ENCODE measurements at places on chromosomes 5 and 9.

GRCh38 chr5:145510769-145511168 is 324.4 kb downstream of the PRELID2 start:
- no peak for DNase-seq

DNA sequence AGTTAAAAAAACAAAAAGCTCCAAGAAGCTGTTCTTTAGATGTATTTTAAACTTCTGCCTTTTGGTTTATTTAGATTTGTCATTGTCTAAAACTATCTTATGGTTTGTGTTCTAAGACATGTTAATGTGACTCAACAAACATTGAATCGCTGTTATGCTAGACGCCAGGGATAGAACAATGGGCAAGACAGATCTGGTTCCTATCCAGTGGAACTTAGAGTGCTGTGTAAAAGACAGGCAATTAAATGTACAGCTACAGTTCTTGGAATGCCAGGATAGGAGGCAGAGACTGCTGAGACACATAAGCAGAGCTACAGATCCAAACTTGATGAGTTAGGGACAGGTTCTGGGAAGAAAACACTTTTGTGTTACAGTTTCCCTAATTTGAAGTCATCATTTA is 22.4 kb downstream of the LYRM7 start:
- DNase-seq = no peak

- no peak for DNase-seq
Measured at GRCh38 chr9:121353241-121354061, 16.6 kb downstream of the STOM start.

DNA sequence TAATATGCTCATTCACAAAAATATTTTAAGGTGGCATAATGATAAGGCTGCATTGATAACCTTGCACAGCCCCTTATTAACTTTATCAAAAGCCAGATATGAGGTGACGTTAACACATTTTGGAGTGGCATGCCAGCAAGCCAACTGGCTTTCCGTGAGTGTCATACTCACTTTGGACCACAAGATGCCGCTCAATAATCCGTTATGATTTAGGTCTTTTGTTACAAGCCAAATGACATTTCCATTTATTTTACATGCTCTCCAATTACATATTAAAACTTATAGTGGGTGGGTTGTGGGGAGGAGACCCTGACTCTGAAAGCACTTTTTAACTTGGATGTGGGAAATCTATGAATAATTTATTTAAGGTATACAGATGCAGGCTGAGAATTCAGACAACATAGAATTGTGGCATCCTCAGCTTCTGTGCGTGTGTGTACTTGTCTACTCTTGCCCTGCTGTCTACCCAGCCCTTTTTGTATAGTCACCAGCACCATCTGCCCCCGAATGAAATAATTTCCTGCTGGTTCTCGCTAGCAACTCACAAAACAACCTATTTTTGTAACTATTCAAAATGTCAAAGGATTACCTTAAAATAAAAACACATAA is 305.1 kb downstream of the PSAT1 start:
- DNase-seq = no peak

DNA sequence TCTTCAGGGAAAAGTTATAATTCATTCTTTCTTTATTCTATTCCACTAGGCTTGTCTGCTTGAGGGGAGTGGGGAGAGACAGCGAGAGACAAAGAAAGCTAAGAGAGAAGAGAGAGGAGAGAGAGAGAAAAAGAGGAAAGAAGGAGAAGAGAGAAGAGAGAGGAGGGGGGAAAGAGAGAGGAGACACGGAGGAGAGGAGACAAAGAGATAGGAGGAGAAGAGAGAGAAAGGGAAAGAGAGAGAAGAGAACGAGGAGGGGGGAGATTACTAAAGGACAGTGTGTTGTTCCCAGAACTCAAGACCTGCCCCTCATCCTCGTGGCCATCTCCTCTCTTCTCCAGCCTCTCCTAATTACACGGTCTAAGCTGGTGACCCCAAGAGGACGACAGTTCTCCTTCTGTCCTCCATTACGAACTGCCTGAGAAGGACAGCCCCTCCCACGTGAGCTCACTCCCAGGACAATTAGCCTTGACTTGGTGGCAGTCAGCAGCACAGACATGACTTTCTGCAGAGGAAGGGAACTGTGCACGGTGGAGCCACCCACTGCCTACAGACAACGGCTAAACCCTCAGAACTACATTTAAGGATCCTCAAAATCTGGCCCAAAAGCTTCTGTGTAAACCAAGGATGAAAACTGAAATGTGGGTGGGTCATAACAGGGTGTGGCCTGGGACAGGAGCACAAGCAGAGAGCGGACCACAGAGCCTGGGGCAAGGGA is 99.1 kb downstream of the COL23A1 start:
- DNase-seq = no peak

- no peak for DNase-seq
Measured at GRCh38 chr9:123422635-123423310, 66.8 kb downstream of the CRB2 start.

- no peak for DNase-seq
Measured at GRCh38 chr5:175415303-175415702, 28.7 kb downstream of the DRD1 start.

DNA sequence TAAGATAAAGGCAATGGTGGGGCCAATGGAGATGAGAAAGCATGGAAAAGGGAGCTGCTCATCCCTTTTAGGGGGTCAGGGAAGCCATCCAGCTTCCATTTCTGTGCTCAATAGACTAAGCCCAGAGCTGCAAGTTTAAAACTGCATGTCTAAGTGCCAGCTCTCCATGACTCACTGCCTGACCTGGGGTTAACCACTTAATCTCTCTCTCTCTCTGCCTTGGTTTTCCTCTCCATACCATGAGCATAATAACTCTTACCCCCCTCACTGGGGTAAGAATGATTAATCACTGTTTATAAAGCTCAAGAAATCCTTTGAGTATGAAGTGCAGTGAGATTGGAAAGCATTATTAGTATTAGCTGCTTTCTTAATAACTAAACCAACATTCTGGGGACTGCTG is 1382.4 kb upstream of the WWC1 start:
- no peak for DNase-seq

DNA sequence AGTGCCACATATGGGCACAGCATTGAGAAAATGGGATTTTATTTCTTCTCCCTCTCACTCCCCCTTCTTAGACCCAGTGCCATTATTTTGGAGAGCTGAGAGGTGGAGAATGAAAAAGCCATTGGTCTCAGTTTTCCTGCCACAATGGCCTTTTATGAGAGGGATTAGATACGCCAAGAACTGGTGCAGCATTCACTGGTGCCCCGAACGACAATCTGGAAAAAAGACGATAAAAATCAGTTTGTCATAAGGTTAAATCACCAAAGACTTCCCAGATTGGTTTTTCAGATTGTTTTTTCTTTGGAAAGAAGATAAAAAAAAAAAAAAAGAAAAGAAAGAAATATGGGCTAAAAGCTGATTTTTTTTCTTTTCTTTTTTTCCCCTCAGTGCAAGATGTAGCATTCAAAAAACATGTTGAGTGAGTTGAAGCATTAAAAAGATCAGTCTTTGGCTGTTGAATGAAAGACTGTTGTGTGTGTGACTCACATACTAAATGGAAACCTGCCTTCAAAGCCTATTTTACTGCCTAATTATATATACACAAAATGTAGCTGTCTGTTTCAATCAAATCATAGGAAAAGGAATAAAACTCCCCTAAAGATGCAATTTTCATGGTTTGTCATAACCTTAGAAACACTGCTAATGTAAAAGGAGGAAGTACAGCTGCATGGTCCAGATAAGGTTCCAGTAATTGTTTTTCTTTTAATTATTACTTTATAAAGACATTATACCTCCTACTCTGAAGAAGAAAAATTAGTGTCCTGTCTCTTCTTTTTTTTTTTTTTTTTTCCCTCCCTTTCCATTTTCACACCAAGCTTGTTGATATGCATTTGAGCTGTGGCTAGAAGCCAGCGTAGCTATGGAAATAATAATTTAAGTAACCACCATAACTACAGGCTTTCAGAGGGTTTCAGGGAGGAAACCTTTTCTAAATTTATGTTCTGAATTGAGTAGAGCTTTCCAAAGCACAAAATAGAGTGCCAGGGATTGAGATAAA is 27.2 kb upstream of the ZNF608 start:
- DNase-seq = no peak

DNA sequence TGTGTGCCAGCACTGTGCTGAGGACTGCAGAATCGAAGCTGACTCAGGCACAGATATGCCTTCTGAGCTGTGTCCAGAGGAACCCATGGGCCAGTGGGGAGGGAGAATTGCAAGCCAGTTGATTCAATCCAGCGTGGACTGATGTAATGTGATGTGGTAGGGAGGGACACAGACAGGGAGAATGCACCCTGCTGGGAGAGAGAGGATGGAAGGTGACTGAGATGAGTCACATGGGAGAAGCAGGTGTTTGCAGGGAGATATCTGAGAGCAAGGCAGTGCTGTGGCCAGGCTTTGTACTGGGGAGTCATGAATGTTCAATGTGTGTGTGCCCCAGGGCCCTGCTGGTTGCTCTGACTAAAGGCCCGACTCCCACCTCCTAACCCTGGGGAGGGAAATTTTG is 75.7 kb downstream of the IRX1 start:
- no peak for DNase-seq

- no peak for DNase-seq
Measured at GRCh38 chr9:5801739-5802113, 31.2 kb downstream of the ERMP1 start.

DNA sequence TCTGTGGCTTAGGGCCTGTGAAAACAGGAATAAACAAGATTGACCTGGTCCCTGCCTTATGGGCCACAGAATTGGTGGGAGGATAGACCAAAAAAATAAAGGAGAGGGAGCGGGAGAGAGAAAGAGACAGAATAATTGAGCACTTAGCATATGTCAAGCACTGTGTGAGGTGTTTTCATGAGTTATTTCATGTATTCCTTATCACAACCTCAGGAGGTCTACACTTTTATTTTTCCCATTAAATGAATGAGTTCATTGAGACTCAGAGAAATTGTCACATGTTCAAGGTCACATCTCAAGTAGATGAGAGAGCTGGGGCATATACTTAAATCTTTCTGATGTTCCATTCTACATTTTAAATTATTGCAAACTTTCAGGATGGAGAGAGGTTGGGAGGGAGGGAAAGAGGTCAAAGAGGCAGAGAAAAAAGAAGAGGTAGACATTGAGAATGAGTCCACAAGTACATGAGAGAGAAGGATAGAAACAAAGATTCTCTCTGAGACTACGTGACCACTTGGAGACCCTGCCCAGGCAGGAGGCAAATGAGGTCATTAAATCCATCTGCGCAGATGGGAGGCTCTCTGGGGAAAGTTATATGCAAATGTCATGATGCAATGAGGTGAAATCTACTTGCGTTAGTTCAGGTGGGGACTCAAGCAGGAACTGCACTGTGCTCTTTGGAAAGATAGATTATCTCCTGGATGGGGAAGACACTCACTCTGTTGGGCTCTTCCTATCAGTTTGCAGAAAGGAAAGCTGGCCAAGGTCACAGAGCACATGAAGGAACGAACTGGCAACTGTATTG is 241.5 kb downstream of the PAPPA start:
- no peak for DNase-seq

DNA sequence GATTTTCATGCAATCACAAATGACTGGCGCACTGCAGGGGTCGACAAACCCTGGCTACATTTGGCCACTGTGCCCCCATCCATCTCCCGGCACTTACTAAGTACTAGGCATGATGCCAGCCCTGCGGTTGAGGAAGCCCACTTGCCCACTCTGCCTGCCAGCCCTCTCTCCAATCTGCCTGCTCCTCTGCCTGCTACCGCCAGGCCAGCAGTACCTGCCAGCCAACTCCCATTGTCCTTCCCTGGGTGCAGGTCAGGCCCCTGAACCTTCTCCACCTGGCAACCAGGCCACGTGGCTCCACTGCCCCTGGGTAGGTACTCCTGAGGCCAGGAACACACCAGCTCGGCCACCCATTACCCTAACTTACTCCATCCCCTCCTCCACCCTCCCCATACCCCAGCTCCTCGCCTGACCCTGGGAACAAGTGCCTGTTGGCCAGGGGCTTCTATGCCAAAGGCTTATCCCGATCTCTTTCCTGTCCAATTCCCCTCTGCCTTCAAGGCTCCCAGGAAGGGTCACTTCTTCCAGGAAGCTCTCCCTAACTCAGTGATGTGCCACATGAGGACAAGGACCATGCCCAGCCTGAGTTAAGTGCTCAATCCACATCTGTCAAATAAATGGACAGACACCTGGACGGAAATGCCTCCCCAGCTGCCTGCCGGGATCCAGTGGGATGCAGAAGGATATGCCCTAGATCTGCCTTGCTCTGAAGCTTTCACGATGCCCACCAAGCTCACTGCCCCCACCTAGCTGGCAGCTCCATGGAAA is 6.6 kb downstream of the EEIG1 start:
- DNase-seq = no peak

DNA sequence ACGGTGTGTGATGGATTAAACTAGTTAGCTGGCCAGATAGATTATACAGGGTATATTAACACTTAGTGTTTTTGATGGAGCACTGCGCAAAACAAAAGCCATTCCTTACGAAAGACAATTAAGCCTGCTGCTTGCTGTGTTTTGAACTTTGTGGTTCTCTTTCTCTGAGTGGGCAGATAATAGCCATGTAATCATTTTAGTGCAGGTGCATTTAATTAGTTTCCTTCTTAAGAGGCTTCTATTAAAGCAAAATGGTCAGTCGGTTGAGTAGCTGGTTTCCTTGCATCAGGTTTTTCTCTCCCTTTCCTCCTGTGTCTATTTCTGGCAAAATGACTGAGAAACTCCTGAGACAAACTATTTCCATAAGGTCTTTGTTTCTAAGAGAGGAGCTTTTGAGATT is 512.5 kb downstream of the DMAC1 start:
- no peak for DNase-seq

DNA sequence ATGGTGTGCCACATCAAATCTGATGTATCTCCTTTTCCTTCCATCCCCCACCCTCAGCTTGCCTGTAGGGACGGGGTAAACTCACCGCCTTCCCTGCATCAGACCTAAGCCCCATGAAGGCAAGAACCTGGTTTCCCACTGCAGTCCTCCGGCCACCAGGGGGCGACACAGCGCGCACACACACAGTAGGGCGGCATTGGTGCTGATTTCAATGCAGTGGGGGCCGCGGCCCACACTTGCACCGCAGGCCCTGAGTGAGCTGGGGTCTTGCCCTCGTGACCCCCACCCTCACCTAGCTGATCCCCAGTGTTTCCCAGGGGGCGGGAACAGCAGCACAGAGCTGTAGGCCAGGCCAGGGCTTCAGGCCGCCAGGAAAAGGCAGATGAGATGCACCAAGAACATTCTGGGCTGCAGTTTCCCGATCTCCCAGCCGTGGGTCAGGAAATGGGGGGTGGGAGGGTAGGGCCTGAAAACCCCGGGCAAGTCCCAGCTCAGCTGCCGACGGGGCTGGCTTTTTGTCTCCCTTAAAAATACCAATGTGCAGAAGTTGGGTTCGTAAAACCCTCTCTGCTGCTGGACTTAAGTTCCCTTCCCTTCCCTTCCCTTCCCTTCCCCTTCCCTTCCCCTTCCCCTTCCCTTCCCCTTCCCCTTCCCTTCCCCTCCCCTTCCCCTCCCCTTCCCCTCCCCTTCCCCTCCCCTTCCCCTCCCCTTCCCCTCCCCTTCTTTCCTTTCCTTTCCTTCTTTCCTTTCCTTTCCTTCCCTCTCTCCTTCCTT is 19.5 kb downstream of the FAM163B start:
- DNase-seq = no peak
